H1 (cell line): ENCODE measurements at places on chromosomes 2 and 18. TPM values are rescaled to one million over a fixed set of nuclear protein-coding genes. Genes with fewer than 3 reads are reported as not detected.

GRCh38 chr2:28088970-28089369 lies 198.4 kb downstream of the BABAM2 start:
- no peak overlapping the region for H3K27ac ChIP-seq
- H3K36me3 ChIP-seq = no peaks in the 10 kb centered on the region
- no peak overlapping the region for H3K4me3 ChIP-seq
- no peaks in the 10 kb centered on the region for H3K4me1 ChIP-seq

DNA sequence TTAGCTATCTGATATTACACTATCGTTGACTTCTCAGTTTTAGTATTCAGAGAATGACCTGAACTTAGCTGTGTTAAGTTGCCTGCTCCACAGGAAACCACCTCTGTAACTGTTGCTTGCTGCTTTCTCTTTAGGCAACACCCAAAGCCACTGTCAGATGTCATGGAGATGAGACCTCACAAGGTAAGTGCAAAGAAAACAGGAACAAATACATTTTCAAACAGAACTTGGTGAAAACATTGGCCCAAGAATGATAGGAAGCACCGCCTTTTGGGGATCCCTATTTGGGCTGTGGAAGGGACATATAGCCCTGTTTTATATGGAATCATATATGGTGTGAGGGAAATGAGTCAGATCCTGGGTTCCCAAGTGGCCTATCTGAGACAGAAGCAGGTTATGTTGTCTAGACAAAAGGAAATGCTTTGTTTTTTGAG lies 143.4 kb downstream of the UBE2E3 start:
- no peak overlapping the region for H3K4me3 ChIP-seq
- H3K4me1 ChIP-seq = no peaks in the 10 kb centered on the region
- DNase-seq = no peak
- H3K27ac ChIP-seq = no peak overlapping the region

GRCh38 chr2:67612576-67613042 lies 215.5 kb downstream of the ETAA1 start:
- no peak overlapping the region for H3K27ac ChIP-seq
- no peak overlapping the region for H3K4me3 ChIP-seq
- H3K4me1 ChIP-seq = no peaks in the 10 kb centered on the region
- no peaks in the 10 kb centered on the region for H3K36me3 ChIP-seq
- H3K27me3 ChIP-seq = no peaks in the 10 kb centered on the region

The CD8B gene
- total RNA-seq = 0.35 and 0.57 TPM in 2 replicates

DNA sequence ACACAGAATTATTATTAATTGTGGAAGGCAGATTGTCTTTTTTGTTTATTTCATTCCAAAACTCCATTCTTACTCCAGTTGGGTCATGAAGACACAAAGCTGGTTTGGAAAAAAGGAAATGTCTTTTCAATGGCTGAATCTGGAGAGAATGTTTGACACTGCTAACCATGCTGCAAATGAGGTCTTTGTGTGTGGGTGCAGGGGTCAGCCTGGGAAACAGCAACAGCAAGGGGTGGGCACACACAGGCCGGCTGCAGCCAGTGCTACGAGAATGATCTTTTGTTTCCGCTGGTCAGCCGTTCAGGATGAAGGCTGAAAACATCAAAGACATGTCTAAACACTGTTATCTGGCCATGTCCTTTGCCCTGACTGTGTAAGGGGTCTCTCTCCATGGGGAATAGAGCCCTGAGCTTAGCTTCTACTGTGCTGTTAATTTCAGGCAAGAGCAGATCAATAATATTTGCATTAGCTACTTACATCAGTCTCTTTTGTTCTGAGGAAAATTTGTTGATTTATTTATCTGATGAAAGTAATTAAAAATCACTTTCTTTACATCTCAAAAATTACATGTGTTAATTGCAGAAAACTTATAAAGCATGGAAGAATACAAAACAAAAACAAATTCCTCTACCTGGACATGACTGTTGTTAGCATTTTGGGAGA lies 33.3 kb upstream of the E2F6 start:
- no peak overlapping the region for H3K4me3 ChIP-seq
- H3K27me3 ChIP-seq = no peaks in the 10 kb centered on the region
- no peak for DNase-seq
- H3K36me3 ChIP-seq = no peaks in the 10 kb centered on the region
- H3K27ac ChIP-seq = no peak overlapping the region

DNA sequence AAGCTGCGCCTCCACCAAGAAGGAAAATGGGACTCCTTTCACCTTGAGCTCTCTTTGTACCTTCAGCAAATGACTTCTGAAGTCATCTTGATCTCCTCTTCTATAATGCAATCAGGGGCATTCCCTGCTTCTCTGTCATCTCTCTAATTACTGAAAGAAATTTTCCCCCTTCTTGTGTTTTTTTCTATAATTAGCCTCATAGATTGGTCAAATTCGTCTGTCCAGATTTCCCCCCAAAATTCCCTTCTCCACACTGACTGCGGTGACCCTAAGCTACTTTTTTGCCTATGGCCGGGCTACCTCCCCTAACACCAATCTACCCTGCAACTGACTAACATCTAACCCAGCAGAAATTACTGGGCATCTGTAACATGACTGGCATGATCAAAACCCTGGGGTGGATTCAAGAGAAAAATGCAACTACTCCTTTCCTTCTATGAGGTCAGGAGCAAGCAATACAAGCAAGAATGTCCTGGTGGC lies 168.6 kb downstream of the BCL2 start:
- DNase-seq = no peak
- no peak overlapping the region for H3K4me3 ChIP-seq
- H3K27ac ChIP-seq = no peak overlapping the region
- H3K36me3 ChIP-seq = no peaks in the 10 kb centered on the region
- no peaks in the 10 kb centered on the region for H3K27me3 ChIP-seq

- H3K4me3 ChIP-seq = no peak overlapping the region
- no peaks in the 10 kb centered on the region for H3K4me1 ChIP-seq
- no peak for DNase-seq
- H3K27me3 ChIP-seq = no peaks in the 10 kb centered on the region
- H3K36me3 ChIP-seq = no peaks in the 10 kb centered on the region
- H3K27ac ChIP-seq = no peak overlapping the region
Observed at GRCh38 chr18:63505566-63506335, 29.0 kb downstream of the SERPINB5 start.

- no peak overlapping the region for H3K27ac ChIP-seq
- no peaks in the 10 kb centered on the region for H3K36me3 ChIP-seq
Observed at GRCh38 chr2:11389052-11389420, 44.6 kb upstream of the ROCK2 start.

The POTEE gene
- total RNA-seq = 0.30 and 0.34 TPM in 2 replicates

- no peak for DNase-seq
- H3K27me3 ChIP-seq = no peaks in the 10 kb centered on the region
- no peak overlapping the region for H3K4me3 ChIP-seq
- no peak overlapping the region for H3K27ac ChIP-seq
Observed at GRCh38 chr2:58911877-58912276, 670.8 kb upstream of the FANCL start.

DNA sequence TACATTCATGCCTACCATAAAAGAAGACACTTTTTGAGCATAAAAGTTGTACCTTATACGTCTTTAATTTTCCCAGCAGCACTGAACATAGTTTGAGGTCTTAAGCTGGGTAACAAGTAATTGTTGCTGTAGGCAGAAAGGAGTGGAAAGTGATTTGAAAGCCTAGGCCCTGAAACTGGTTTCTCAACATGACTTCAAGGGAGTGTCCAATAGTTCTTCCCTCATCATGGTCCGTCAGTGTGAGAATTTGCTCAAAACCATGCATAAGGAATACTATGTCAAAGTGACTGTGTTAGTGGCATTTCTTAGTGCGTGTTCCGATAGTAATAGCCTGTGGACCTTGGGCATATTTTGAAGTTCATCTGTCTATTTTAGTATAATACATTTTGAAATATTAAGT lies 463.1 kb downstream of the PTPRM start:
- DNase-seq = no peak
- no peak overlapping the region for H3K4me3 ChIP-seq
- H3K36me3 ChIP-seq = no peaks in the 10 kb centered on the region
- H3K27me3 ChIP-seq = no peaks in the 10 kb centered on the region
- H3K27ac ChIP-seq = no peak overlapping the region

DNA sequence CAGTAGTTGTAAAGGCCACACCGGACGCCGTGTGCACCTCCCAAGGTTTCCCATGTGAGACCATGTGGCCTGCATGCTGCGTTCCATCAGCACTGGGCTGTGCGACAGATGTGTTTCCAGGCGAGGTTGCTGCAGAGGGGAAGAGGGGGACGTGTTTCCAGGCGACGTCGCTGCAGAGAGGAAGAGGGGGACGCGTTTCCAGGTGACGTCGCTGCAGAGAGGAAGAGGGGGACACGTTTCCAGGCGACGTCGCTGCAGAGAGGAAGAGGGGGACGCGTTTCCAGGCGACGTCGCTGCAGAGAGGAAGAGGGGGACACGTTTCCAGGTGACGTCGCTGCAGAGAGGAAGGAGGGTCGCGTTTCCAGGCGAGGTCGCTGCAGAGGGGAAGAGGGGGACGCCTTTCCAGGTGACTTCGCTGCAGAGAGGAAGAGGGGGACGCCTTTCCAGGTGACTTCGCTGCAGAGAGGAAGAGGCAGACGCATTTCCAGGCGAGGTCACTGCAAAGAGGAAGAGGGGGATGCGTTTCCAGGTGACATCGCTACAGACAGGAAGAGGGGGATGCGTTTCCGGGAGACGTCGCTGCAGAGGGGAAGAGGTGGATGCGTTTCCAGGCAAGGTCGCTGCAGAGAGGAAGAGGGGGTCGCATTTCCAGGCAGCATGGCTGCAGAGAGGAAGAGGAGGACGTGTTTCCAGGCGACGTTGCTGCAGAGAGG lies 24.5 kb downstream of the NFATC1 start:
- no peak overlapping the region for H3K27ac ChIP-seq
- DNase-seq = no peak
- no peaks in the 10 kb centered on the region for H3K36me3 ChIP-seq
- H3K4me3 ChIP-seq = no peak overlapping the region

DNA sequence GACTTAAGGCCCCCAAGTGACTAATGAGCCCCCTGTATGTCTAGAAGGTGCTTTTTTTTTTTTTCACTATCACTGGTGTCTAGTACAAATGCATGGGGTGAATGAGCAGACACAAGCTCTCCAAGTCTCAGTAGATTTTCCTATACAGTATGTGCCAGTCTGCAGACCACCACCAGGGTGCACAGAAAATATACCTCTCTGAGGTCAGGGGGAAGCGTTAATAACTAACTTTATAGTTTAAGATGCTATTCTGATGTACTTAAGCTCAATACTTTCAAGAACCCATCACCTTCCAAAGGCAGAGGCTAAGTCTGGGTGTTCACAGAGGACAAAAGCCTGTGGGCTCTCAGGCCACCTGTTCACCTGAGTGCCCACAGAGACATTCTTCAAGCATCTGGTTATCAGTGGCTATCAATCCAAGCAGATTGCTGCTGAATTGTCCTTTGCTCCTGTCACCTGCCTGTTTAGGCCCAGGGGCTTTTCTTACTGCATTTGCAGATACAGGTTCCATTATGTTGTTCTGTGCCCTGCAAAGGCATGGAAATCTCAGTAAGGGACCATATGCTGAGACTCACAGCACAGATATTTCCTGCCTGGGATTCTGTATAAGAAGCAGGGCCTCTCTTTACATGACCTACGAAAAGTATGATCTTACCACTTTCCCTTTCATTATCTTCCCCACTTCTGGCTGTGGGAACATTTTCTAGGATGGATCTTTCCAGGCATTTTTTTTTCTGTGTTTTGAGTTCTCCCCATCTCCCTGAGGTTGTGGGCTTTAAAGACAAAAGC lies 534.6 kb downstream of the TNS1 start:
- H3K27me3 ChIP-seq = no peaks in the 10 kb centered on the region
- no peak overlapping the region for H3K4me3 ChIP-seq
- no peaks in the 10 kb centered on the region for H3K36me3 ChIP-seq
- no peaks in the 10 kb centered on the region for H3K4me1 ChIP-seq
- no peak for DNase-seq
